Spleen (tissue), 13 donors: ENCODE measurements at places on chromosomes 4 and X. TPM values are rescaled to one million over a fixed set of nuclear protein-coding genes. Genes with fewer than 3 reads are reported as not detected.

Gene EGFL6
- total RNA-seq = 0.19 TPM

Gene ADAM29
- total RNA-seq = not detected

Gene DSPP
- total RNA-seq = not detected

Gene PDGFC
- 21.3 TPM for total RNA-seq

Gene PLS3
- 125 TPM for total RNA-seq

Gene NXF2B
- total RNA-seq = not detected

GRCh38 chrX:70436343-70436742 lies 8.3 kb upstream of the DLG3 start:
- H3K4me1 ChIP-seq = no peaks in the 10 kb centered on the region
- no peak overlapping the region for H3K27ac ChIP-seq
- DNase-seq = no peak
- no peaks in the 10 kb centered on the region for H3K27me3 ChIP-seq
- H3K4me3 ChIP-seq = no peak overlapping the region

DNA sequence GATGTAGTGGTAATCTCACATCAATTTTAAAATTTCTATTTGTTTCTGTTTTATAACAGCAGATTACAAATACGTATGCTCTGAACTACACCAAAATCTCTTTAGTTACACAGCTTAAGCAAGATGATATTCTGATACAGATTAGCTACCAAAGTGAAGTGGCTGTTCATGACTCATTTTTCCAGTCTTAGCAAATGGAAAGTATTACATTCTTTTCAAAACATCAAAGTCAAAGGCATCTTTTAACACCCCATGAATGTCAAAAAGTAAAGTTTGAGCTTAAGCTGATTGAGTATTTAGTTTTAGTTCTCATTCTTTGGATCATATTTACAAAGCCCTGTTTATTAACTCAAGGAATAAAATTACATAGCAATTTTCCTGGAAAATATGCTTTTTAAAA lies 6.6 kb upstream of the HPGDS start:
- H3K4me3 ChIP-seq = no peak overlapping the region
- H3K27me3 ChIP-seq = no peaks in the 10 kb centered on the region
- no peak overlapping the region for H3K27ac ChIP-seq
- peaks cover 14% of the 10 kb centered on the region for H3K4me1 ChIP-seq
- no peaks in the 10 kb centered on the region for H3K36me3 ChIP-seq
- DNase-seq = no peak

DNA sequence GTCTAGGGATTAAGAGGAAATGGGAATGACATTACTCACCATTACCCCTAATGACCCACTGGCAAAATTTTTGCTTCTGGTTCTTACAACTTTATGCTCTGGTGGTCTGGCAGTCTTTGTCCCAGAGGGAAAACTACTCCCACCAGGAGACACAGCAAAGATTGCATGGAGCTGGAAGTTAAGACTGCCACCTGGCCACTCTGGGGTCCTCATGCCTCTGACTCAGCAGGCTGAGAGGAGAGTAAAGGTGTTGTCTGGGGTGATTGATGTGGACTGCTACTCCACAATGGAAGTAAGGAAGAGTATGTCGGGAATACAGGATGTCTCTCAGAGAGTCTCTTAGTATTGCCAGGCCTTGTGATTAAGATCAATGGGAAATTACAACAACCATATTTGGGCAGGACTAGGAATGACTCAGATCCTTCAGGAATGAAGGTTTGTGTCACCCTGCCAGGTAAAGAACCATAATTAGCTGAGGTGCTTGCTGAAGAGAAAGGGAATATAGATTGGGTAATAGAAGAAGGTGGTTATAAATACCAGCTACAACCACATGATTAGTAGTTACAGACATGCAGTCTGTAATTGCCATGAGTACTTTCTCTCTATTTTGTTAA lies 215.5 kb downstream of the GPAT3 start:
- no peaks in the 10 kb centered on the region for H3K4me1 ChIP-seq
- no peaks in the 10 kb centered on the region for H3K36me3 ChIP-seq
- DNase-seq = no peak
- H3K27ac ChIP-seq = no peak overlapping the region

DNA sequence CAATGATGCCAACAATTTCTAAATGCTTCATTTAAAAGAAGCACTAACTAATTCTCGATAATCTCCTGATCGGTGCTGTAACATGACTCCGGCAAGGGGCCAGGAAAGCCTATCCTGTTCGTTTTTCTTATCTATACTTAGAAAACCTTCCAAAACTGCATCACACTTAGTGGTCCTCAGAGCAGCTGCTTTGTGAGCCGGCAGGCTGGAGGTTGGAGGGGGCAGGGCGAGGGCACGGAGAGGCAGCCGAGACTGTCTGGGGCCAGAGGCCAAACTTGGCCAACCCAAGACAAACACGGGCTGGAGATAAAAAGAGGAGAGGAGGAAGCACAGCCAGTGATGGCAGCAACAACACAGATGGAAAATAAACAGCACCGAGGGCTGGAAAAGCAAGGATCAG lies 455.7 kb downstream of the BCOR start:
- no peak overlapping the region for H3K4me3 ChIP-seq
- H3K36me3 ChIP-seq = no peaks in the 10 kb centered on the region
- H3K4me1 ChIP-seq = no peaks in the 10 kb centered on the region

DNA sequence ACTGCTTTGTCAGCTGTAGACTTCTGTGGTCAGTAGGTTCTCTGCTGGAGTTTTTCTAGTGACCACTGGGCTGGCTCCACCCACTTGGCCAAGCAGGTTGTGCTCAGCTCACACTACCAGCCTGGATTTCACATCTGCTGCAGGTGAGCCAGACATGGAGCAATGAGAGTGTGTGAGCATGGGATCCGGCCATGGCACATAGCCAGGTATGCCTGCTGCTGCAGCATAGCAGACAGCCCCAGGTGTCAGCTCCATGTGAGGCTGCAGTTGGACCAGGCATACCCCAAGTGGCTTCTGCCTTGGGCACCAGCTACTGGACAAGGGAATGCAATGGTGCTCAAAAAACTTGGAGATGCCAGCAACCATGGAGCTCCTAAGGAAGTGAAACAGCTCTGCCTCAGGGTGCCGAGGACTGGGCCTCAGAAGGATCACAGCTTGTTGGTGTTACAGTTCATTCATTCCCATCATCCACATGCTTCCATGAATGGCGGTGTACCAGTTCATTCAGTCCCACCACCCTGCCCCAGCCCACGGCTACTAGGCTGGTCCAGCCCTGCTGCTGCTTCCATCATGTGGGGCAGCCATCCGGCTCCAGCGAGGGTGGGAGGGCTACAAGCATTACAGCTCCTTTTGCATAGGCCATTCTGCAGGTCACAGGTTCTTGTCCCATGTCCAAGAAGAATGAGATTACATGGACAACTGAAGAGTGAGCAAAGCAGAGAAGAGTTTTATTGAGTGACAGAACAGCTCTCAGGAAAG lies 389.1 kb upstream of the PCDH7 start:
- no peaks in the 10 kb centered on the region for H3K4me1 ChIP-seq
- no peaks in the 10 kb centered on the region for H3K36me3 ChIP-seq
- H3K27me3 ChIP-seq = no peaks in the 10 kb centered on the region

DNA sequence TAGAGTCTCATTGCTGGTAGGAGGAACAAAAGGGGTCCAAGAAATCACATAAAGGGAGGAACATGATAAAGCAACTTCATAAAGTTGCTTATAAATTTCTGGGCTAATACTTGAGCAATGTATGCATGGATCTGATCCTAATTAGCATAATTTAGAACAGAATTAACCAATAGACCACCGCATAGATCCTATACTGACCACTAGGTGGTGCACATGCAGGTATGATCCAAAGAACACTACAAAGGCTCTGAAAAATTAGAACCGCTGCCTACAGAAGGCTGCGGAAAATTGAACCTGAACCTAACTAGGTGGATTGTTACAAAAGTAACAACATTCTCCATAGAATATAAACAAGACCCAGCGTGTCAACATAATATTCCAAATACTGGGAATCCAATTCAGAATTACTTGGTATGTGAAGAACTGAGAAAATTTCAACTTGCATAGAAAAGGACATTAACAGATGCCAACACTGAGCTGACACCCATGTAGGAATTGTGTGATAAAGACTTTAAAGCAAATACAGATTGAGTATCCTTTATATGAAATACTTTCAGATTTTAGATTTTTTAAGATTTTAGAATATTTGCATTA lies 23.3 kb downstream of the BRCC3 start:
- no peaks in the 10 kb centered on the region for H3K4me1 ChIP-seq
- DNase-seq = no peak
- no peak overlapping the region for H3K27ac ChIP-seq
- H3K36me3 ChIP-seq = no peaks in the 10 kb centered on the region
- no peaks in the 10 kb centered on the region for H3K27me3 ChIP-seq
- no peak overlapping the region for H3K4me3 ChIP-seq
